Kidney glomerular epithelial cell (primary cell): ENCODE measurements at places on chromosomes 12 and 14.
A peak's percentile ranks its signal among the peaks of the same experiment; 100 is the strongest.

DNA sequence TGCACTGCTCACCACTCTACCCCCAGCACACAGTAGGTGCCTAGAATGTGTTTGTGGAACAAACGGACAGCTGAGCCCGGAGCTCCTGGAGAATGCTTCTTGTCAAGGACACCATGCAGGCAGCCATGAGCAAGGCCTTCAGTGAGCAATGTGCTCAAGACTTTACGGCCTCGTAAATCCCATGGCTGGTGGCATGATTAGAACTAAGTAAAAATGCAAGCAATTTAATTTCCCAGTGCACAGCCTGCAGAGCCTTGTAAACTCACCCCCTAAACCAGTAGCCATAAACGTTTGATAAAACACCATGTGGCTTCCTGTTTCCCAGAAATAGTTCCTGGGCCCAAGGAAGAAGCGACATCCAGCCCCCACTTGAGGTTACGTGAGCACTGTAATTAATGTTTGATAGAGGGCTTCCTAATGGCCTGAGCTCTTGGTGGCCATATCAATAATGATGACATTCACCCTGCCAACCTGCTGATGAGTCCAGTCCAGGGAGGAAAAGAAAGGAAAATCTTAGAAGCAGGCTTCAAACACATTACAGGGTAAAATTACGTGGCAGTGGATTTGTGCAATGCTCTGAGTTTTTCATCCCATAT, 36.4 kb upstream of the FICD start:
- no peak for DNase-seq

GRCh38 chr12:95141310-95141709, 67.9 kb upstream of the NR2C1 start:
- no peak for DNase-seq

DNA sequence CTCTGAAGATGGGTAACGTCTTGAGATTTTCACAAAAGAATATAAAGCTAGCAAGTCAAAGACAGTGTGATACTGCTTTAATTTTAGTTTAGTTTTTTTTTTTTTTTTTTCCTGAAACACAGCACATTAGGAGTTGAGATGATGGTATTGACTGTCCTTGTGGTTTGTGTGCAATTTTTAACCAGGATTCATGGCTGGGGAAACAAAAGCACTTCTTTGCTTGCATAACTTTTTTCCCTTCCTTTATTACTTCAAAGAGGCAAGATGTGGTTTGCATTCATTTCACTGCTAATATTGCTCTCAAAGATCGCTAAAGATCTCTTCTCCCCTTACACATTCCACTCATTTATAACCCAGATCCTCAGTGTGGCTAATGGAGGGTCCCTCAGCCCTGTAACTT, 157.1 kb upstream of the PZP start:
- peak; percentile 42 for DNase-seq

DNA sequence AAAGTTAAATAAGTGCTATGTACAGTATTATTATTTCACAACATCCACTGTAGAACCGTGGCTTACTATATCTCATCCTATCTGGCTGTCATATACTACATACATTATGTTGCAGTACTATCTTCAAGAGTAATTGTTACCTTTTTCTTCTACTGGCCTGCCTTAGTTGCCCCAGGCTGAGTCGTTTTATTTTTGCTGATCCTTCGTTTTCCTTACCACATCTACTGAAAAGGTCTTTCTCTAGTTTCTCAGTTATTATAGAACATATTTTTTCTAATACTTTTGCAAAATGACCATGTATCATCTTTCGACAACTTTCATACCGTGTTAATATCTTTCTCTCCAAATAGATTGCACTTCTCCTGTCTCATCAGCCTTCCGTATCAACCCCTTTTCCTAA, 523.1 kb downstream of the SOX5 start:
- DNase-seq: no peak

GRCh38 chr14:100442498-100443490, 119.7 kb downstream of the SLC25A47 start:
- DNase-seq: no peak

- no peak for DNase-seq
Observed at GRCh38 chr14:61632807-61633206, 62.5 kb upstream of the HIF1A start.

- no peak for DNase-seq
Observed at GRCh38 chr12:9763025-9763424, 2.3 kb upstream of the CD69 start.

GRCh38 chr12:58530742-58531062, 389.6 kb downstream of the LRIG3 start:
- no peak for DNase-seq

DNA sequence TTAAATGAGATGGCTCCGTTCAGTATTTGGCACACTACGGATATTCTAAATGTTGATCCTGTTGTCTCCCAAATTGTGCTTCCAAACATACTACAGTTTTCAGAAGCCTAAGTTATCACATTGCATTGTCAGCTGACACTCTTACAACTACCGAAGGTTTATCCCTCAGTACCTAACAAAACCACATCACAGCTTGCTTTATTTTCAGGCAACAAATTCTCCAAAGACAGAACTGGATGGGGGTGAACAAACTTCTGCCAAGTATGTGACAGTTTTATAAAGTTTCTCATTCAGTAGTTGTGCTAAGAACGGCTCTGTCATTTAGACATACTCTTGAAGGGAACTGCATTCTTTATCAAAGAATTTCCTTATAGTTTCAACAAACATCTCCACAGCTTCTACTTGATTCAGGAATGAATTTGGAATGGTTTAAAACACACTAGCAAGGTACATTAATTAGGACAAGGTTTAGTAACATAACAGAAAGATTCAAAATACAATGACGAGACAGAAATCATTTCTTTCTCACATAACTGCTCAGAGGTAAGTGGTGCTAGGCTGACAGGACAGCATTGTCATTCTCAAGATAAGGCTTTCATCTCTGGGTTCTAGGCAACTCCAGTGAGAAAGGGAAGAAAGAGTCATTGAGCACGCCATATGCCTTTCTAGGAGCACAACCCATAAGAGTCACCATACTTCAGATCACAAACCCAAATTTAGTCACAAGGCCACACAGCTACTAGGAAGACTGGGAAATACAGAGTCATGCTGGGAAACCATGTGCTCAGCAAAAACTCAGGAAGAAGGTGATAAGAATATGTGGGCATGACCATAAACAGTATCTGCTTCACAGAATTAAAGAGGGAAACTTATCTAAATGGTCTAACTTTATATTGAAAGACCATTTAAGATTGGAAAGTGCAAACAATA, 100.7 kb downstream of the DUSP6 start:
- no peak for DNase-seq

DNA sequence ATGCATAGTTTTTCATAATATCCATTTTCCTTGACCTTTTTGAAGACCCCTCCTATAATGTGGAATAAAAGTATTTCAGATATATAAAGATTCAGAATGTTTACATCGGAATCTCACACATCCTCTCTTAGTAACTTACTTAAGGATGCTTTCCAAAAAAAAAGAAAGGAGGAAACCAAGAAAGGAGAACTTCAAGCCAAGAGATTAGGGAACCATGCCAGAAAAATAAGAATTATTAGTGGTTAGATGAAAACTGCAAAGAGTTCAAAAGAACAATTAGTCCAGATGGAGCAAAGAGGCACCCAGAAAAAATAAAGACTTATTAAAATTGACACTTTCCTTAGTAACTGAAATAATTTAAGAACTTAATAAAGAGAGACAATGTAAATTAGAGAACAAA, 179.2 kb downstream of the DUSP6 start:
- DNase-seq: no peak

DNA sequence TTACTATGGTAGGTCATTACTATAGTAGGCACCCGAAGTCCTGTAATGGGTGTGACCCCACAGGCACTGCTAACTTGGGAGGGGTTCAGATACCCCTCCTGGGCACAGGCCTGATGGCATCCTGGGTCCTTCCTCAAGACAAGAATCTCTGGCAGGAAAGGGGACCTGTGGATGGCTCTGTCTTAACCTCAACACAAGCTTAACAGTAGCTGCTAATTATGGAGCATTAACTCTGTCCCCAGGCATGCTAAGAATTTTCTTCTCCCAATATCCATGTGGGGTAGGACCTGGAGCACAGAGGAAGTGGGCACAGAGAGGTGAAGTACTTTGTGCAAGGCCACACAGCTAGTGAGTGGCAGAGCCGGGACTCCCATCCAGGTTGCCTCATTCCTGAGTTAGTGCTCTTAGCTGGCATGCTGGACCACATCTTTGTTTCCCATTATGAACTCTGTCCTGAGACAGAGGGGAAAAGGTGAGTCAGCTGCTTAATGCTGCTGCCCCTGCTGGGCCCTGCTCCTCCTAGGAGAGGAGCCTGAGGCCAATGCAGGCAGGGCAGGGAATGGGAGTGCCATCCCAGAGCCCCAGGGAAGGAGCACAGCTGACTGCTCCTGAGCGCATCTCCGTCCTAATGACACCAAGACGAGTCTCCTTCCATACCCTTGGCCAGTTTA, 32.1 kb downstream of the GALNT16 start:
- DNase-seq: no peak

- no peak for DNase-seq
Observed at GRCh38 chr12:2154050-2154449, 101.3 kb downstream of the CACNA1C start.

GRCh38 chr12:22318108-22318737, 16.3 kb downstream of the ST8SIA1 start:
- DNase-seq: no peak

DNA sequence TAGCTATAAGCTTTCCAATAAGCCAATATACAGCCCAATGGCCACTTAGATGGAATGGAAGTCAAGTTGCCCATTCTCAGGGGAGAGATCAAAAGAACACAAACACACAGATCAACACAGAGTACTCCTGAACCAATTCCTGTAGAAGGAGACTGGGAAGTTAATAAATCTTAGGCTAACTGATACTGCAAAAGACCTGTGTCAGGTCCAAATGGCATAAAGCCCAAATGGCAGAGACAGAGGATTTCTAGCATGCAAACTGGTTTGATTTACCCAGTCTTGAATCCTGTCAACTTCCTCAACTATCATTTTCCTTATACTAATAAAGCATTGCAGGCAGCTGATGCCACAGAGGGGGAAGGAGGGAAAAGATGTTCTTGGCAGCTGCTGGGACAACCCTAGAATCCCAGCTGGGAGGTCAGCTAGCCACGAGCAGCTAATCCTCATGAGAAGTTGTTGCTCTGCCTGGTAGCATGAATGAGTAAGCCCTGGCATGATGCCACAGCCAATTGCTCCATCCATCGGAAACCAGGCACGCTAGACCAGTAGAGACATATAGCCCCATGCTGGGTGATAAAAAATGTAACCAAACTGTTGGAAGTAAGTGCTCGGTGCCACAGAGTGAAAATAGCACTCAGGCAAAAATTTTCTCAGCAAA, 26.2 kb downstream of the ANG start:
- DNase-seq: no peak

DNA sequence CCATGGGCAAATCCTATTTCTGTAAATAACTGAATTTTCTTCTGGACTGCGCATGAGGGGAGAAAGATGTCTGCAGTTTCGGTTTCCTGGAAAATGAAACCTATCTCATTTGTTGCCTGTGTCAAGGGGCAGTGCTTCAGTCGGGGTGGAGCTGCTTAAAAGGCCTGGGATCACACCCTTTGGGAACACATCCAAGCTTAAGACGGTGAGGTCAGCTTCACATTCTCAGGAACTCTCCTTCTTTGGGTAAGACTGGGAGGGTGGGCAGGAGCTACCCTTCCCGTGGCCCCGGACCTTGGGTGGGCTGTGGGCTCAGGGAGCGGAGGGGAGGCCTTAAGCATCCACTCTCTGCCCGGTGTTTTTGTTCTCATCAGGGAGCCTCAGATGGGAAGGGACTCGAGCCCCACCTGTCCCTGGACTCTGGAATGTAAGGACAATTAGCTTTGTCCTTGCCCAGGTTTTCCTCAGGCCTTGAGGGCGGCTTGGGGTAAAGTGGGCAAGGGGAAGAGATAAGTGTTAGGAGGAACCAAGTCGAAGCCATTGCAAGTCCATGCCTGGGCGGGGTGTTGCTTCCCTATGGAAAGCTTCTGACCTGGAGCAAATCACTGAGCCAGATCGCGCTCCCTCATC, at the start of gene IFI27:
Gene IFI27, plus strand, starts transcription at position 185 of the 630 bp plus-strand sequence.
- DNase-seq: no peak

DNA sequence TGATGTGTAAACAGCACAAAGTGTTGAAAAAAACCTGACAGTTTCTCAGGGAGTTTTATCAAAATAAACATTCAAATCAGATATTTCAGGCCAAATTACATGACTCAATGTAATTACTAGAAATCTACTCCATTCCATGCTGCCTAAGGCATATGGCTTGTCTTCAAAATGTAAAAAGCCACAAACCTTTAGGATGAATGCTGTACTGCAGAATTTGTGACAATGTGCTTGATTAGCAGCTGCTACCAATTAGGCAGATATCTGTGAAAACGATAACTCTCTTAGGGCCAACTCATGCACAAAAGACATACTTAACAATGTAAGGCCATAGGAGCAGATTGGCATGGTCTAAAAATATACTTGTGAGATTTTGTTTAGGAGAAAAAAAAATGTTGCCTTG, 267.0 kb downstream of the DACT1 start:
- no peak for DNase-seq
